Progenitor cell of endocrine pancreas (in vitro differentiated cells): ENCODE measurements at places on chromosomes 16 and 17. TPM values are rescaled to one million over a fixed set of nuclear protein-coding genes. Genes with fewer than 3 reads are reported as not detected.

Gene STH
- not detected in 2 replicates for total RNA-seq

- peaks cover 68% of the 10 kb centered on the region for H3K27me3 ChIP-seq
- no peak overlapping the region for H3K27ac ChIP-seq
- no peaks in the 10 kb centered on the region for H3K36me3 ChIP-seq
- peak overlapping the region; percentile 32 for H3K4me3 ChIP-seq
- DNase-seq = no peak
- H3K4me1 ChIP-seq = peaks cover 13% of the 10 kb centered on the region
Measured at GRCh38 chr17:4500191-4500571, 1.5 kb downstream of the SPNS2 start.

DNA sequence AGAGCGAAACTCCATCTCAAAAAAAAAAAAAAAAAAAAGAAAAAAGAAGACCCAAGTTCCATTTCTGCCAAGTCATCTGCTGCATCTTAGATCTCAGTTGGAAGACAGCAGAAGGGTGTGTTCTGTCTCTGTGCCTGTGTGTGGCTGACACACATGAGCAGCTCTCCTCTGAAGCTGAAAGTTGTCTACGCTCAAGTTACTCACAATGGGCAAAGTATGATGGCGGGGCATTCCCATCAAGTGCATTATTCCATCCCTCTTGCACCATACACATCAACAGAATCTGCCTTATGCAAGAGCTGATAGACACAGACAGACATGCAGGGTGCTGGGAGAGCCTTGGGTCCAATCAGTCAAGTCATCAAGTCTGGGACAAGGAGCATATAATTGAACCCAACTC lies 402.2 kb downstream of the XYLT1 start:
- no peaks in the 10 kb centered on the region for H3K36me3 ChIP-seq
- no peak overlapping the region for H3K4me3 ChIP-seq
- H3K27ac ChIP-seq = no peak overlapping the region

DNA sequence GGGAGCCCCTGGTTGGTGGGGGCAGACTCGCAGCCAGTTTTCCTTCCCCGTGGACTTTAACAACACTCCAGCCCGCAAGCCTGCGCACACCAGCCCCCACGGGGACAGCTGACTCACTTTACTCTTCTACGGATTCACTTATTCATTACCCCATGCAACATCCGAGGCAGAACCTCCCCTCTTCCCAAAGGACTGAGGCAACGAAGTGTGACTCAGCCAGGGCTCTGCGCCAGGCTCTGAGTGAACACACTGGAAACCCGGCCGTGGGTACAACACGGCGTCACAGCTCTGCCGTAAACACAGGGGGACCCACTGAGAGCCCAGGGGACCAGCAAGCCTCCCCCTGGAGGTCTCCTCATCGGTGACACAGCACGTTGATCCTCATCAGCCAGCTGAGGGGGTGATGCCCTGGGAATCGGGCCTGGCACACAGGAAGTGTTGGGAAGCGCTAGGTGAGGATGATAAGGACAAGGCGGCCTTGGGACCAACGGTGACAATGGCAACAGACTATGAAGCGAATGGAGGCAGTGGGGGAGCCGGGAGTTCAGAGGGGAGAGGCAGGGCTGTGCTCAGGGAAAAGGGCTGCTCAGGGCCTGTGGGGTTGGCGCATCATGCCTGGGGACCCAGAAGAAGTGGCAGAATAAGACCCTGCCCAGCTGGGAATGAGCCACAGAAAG lies 14.6 kb downstream of the COTL1 start:
- H3K4me3 ChIP-seq = no peak overlapping the region
- peaks cover 23% of the 10 kb centered on the region for H3K4me1 ChIP-seq
- H3K27me3 ChIP-seq = no peaks in the 10 kb centered on the region
- no peak for DNase-seq
- H3K27ac ChIP-seq = no peak overlapping the region
- no peaks in the 10 kb centered on the region for H3K36me3 ChIP-seq

DNA sequence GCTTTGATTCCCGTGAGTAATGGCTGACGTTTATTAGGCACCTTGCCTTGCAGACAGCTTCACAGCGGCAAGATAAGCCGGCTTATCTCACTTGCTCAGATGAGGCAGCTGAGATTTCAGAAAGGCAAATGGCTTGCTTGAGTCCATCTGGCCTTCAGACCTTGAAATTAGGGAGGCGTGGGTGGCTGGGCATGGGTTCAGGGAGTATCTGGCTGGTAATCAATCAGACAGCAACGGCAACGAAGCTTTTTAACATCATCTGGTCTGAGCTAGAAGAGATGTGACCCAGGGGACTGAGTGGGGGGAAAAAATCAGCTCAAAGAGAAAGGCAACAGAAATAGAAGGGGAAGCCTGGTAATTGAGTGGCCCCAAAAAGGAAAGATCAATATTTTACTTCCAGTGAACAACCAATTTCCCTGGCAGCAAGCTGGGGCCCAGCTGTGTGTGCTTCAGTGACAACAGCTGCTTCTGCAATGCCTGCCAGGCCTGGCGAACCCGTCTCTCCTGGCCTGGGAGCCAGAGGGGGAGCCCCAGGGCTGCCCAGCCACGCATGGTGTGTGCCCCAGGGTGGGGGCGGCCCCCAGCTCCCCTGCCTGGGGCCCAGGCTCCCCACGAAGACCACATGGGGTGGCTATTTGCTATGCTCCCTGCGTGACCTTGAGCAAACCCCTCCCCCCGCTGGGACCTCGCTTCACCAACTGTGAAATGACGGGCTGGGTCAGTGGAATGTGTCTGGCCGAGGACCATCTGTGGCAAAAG lies 34.0 kb downstream of the RAB11FIP4 start:
- peaks cover 3% of the 10 kb centered on the region for H3K27me3 ChIP-seq
- H3K4me1 ChIP-seq = peaks cover 11% of the 10 kb centered on the region
- H3K27ac ChIP-seq = peak overlapping the region; percentile 50
- DNase-seq = no peak
- no peaks in the 10 kb centered on the region for H3K36me3 ChIP-seq
- no peak overlapping the region for H3K4me3 ChIP-seq

DNA sequence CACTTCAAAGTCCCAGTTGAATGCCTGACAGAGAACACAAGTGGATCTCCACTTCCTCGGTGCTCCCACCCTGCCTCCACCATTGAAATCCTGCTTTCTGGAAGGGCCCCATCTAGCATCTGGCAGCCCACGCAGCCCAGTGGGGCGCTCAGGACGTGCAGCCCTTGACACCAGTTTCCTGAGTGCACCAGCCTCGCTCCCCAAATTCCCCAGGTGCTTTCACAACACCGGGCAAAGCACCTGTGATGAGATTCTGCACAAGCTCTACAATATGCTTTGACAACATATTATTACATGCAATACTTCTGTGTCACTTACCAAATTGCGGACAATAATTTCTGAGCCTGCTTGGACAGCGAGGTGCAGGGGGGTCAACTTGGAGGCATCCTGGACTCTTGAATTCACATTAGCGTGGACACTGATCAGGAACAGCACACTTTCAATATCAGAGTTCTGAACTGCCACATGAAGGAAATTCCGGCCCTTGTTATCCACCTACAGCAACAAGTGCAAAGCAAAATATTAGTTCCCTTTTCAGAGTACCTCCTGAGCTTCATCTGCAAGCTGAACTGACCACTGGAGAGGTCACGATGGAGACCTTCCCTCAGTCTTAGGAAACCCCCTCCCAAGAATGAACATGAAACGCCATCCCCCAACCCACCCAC lies 33.9 kb downstream of the CYB5D2 start:
- peaks cover 28% of the 10 kb centered on the region for H3K36me3 ChIP-seq
- no peak overlapping the region for H3K4me3 ChIP-seq
- no peaks in the 10 kb centered on the region for H3K27me3 ChIP-seq
- DNase-seq = no peak
- H3K27ac ChIP-seq = no peak overlapping the region
